ENCODE measurements at places on chromosomes 5 and 9.

DNA sequence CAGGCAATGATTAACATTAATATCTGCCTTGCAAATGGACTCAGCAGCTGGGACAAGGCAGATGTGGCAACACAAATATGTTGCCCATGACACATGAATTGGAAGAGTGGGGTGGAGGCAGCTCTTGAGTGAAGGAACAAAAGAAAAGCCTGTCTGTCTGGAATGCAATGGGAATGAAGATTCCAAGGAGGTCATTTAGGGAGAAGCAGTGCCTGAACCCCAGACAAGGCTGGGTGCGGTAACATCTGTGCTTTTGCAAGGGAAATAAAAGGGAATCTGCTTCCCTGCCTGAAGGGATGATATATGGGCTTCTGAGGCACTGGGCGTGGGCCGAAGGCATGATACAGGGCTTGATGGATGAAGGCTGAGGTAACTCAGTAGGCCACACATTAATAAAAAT is 94.1 kb upstream of the TRIM32 start:
- no peak for DNase-seq

- no peak for DNase-seq
Observed at GRCh38 chr5:66340786-66341185, 196.7 kb downstream of the SREK1 start.

- no peak for DNase-seq
Observed at GRCh38 chr5:122101636-122102285, 23.7 kb upstream of the LOX start.

GRCh38 chr5:90220554-90220953 is 189.0 kb downstream of the CETN3 start:
- DNase-seq, result no peak

DNA sequence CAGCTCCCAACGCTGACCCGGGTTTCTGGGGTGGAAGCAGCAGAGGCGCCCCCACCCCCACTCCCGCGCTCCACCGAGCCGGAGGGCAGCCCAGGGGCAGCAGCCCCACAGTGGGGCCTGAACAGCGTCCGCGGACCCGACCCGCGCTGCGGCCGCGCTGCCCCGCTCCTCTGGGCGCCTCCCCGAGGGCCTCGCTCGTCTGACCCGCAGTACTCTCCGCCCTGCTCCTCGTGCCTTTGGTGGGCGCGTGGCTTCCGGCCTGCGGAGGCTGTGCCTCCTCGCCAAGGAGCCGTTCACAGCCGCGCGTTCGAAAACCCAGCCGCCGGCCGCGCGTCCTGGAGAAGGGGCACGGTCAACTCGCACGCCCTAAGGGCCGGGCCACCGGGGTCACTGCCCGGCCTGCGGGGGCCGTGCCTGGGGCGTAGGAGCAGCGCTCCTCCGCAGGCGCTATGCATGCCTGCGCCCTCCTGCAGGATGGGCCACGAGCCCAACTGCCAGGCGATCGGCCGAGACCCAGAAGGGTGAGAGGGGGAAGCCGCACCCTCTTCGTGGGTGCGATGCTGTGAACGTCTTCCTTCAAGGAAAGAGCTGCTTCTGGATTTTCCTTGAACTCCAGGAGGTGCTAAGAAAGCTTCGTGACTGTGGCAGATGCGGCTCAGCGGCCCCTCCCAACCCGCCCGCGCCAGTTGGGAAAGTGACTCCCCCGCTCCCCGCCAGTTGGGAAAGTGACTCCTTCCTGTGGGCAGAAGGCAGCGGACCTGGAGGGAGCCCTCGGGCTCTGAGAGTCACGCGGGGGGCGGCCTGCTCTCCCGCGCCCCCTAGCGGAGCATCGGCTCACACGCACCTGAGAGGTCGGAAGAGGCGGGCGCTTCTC is 82.7 kb downstream of the HSD17B3 start:
- DNase-seq, result no peak

DNA sequence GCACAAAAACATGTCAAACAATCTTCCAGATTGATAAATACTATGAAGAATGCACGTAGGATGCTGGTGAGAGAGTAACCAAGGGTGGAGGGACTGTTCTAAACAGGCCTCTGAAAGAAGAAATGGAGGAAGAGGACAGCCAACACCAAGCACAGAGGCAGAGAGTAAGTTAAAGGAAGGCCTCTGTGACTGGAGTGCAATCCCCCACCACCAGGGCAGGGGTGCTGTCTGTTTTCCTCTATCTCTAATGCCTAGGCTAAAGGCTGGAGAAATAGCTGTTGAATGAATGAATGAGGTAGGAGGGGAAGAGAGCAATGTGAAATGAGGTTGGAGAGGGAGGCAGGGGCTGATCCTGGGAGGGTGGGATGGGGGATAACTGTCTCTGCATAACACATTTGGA is 88.9 kb downstream of the ANKRD55 start:
- no peak for DNase-seq

- DNase-seq, result no peak
Observed at GRCh38 chr9:123657099-123657498, 272.8 kb downstream of the DENND1A start.

- no peak for DNase-seq
Observed at GRCh38 chr5:118931564-118931963, 56.8 kb downstream of the DTWD2 start.

DNA sequence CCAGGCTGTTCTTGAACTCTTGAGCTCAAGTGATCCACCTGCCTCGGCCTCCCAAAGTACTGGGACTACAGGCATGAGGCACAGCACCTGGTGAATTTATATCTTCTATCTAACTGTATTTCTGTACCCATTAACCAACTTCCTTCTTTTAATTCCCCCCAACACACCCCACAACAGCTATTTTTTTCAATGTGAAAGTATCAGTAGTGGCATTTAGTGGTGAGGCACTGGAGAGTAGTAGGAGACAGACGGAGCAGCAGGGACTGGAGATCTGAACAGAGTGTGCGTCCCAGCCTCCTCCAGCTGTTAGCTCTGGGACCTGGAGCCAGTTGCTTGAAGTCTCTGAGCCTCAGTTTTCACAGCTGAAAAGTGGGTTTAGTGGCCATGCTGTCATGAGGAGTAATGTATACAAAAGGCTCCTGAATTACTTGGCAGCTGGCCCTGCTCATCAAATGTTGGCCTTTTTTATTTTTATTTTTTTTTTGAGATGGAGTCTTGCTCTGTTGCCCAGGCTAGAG is 11.0 kb upstream of the EEIG1 start:
- DNase-seq, result no peak

DNA sequence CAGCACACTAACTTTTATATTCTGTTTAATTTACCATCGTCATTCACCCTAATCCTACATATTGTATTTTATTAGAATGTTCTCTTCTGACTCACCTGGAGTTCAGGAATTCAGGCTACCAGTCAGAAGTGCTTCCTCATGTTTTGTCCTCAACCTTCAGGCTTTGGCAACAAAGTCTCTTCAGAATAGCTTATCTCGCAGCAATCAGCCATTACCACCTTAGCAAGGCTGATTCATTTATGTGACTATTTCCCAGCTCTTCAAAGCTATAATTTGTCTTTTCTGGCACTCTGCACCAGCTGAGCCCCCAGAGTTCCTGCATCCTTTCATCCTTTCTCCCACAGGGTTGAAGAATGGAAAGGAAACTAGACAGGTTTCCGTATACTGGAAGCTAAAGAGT is 365.5 kb upstream of the CDH18 start:
- no peak for DNase-seq

GRCh38 chr5:165617491-165617890 is 2112.1 kb downstream of the MAT2B start:
- DNase-seq, result no peak

DNA sequence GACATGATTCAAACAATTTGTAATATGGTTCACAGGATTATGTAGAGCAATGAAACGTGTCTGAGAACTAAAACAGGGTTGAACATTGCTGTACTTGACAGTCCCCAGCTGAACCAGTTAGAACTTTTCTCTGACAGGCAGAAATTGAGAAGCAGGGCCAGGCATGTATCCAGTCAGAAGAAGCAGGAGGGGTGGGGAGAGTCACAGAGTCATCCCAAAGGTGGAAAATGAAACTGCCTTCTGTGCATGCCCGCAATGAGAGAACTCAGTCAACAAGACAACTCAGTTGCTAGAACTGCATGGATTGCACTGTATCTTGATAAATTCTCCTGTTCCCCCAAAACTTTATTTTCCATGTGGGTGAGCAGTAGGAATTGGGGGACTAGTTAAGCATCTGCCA is 72.9 kb upstream of the PRLR start:
- DNase-seq, result no peak

DNA sequence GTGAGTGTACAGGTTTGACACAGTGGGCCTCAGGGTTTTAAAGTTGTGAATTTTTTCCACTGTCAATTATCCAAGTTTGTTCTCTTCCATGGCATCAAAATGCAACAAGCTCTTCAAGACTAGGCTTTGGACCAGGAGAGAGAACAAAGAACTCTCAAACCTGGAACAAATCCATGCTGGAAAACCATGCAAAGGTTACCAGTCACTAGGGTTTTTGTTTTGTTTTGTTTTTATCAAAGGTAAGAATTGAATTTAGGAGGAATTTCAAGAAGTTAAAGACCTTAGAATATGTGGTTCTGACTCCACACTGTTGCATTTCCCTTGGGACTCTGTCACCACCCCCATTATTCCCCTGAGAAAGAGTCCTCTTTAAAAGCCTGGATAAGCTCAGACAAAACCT is 191.1 kb upstream of the PIK3R1 start:
- no peak for DNase-seq

DNA sequence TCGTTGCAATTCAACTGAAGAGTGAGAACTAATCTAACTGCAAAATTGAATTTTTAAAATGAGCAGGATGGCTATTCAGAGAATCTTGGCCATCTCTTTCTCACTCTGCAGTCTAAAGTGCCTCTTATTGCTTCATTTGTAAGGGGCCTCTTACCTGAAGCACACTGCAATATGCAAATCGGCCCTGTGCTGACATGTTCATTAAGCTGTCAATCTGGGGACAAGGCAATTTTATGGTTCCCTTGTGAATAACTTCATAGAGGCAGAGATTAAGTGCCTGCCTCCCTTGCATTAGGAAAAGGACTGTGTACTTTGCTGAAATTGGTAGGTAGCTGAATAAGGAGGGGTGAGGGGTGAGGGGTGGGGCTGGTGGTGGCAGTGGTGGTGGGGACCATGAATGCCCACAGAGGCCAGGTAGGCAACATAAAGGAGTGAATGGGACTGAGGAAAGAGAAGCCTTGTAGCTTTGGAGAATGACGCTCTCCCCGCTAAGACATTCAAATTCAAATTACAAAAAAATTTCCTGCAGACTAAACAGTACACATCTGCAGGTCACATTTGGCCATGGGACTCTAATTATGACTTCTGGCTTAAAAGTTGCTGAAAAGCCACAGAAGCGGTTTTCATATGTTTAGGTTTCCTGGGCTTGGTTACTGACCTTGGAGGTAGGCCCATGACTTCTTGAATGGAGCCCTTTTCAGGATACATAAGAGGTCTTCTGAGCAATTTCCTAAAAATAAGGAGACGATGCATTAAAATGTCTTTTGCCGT is 25.0 kb downstream of the TNFSF8 start:
- DNase-seq, result no peak
